ENCODE measurements at places on chromosomes 13 and 19. TPM values are rescaled to one million over a fixed set of nuclear protein-coding genes. Genes with fewer than 3 reads are reported as not detected.

NXNL1 gene
- total RNA-seq: not detected

ATP8A2 gene
- 3.2 TPM for total RNA-seq

TMEM190 gene
- total RNA-seq: not detected

- H3K4me3 ChIP-seq: no peak overlapping the region
- H3K36me3 ChIP-seq: no peaks in the 10 kb centered on the region
- no peak for DNase-seq
- H3K4me1 ChIP-seq: no peaks in the 10 kb centered on the region
- no peak overlapping the region for H3K27ac ChIP-seq
- H3K27me3 ChIP-seq: no peaks in the 10 kb centered on the region
Measured at GRCh38 chr13:94113245-94113644, 366.2 kb downstream of the DCT start.

DNA sequence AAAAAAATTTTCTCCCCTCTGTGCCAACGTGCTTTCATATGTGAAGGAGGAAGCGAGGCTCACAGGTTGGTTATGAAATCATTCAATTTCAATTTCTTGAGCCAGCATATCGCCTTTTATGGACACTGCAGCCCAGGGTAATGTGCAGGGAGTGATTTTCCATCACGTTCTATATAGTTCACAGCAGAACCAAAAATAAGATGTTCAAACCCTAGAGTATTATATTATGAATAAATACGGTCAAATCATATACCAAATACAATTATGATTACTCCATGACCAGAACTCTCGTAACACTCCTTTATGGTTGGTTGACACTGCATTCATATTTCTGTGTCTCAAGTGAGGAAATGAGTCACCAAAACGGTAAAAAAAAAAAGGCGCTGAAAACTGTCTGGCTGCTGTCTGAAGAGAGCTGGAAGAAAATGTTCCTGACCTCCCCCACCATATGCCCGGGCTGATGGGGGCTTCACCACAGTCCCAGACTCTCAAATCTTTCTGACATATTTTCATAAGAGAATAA, 75.8 kb upstream of the UBAC2 start:
- no peak overlapping the region for H3K27ac ChIP-seq
- no peak overlapping the region for H3K4me3 ChIP-seq
- H3K36me3 ChIP-seq: no peaks in the 10 kb centered on the region
- H3K4me1 ChIP-seq: no peaks in the 10 kb centered on the region
- no peak for DNase-seq

- no peak overlapping the region for H3K4me3 ChIP-seq
- no peaks in the 10 kb centered on the region for H3K4me1 ChIP-seq
- no peaks in the 10 kb centered on the region for H3K36me3 ChIP-seq
- DNase-seq: no peak
- no peaks in the 10 kb centered on the region for H3K27me3 ChIP-seq
Measured at GRCh38 chr19:3849092-3849491, 19.7 kb downstream of the ZFR2 start.

DNA sequence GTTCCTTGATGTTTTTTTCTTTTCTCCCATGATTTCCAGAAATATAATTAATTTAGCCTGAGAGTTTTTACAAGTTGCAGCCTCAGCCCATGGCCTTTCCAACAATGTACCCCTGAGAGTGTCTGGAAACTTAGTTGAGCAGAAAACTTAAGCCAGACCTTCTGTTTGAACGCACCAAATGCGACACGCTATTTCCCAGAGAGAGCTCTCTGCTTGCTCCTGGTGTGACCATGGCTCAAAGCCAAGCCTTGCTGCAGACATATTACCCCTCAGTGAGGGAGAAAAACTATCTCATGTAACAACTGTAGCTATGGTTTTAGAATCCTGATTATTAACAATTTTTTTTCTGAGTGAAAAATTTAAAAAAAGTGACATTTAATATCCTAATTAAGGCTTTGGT, 1204.5 kb upstream of the SLC10A2 start:
- H3K27ac ChIP-seq: no peak overlapping the region
- H3K4me3 ChIP-seq: no peak overlapping the region
- no peaks in the 10 kb centered on the region for H3K4me1 ChIP-seq
- no peaks in the 10 kb centered on the region for H3K36me3 ChIP-seq
- H3K27me3 ChIP-seq: no peaks in the 10 kb centered on the region
- no peak for DNase-seq

All from adrenal gland (tissue), 19 donors.